ENCODE measurements at places on chromosomes 1 and 21.
A peak's percentile ranks its signal among the peaks of the same experiment; 100 is the strongest.

DNA sequence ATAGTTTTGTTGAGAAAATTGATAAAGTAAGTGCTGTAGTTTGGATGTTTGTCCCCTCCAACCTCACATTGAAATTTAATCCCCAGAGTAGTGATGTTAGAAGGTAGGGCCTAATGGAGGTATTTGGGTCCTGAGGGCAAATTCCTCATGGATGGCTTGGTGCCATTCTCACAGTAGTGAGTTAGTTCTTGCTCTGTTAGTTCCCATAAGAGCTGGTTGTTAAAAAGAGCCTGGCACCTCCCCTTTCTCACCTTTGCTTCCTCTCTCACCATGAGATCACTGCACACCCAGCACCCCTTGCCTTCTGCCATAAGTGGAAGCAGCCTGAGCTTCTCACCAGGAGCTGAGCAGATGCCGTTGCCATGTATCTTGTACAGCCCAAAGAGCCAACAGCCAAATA is 354.8 kb upstream of the NFIA start:
- peak; percentile 76 for DNase-seq

DNA sequence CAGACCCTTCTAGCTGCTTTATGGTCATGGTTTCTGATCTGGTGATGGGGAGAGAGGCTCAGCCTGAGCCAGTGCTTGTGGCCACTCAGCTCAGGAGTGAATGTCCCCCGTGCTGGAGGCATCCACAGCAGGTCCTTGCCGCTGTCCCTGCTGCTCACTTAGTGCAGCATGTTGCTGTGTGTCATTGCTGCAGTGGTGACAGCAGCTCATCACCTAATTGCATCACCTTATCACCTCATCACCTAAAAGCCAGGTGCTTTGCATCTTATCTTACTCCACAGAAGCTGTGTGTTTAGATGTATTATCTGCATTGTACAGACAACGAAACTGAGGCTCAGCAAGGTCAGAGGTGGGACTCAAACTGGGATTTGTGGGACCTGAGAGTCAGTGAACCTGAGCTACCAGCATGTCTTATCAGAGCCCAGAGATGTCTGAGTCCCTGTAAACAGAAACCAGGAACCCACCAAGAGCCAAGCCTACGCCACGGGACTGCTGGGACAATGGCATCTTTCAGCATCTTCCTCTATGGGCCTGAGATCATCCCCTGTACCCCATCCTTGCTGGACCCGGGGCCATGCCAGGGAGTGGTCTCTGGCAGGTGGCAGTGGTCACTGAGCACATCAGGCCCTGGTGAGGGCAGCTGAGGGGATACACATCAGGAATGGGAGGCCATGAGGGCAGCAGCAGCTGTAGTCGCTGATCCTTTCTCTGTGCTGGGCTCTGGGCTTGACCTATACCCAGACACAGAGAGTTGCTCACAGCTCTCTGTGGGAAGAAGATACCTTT is 6.5 kb downstream of the PODN start:
- no peak for DNase-seq

GRCh38 chr1:170140371-170140770 is 5.4 kb upstream of the NTMT2 start:
- DNase-seq: no peak

DNA sequence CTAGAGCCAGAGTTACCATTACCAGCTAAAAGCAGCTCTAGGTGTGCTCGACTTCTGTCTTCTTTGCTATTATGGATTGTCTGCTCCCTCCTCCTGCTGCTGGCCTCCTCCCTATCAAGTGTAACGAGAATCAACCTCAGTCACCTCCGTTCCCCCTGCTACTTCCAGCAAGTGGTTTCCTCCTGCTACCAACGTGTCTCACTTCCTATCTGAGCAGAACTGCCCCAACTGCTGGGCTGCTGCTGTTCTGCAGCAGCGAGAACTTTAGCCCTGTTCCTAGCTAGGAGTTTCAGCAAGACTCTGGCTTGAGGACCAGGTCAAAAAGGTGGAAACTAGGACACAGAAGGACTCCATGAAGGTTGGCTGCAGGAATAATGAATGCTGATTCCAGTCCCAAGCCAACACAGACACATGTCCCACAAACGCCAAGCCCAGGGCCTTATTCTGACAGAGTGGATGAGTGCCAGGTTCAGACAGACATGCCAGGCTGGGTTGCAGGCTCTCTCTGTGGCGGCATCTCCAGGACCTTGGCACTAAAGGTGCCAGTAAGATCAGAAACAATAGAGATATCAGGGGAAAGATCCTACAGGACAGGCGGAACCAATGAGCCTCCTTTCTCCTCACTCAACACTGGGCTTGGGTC is 46.9 kb downstream of the CD34 start:
- no peak for DNase-seq

GRCh38 chr21:42227909-42228708 is 9.2 kb downstream of the ABCG1 start:
- DNase-seq: peak; percentile 66

GRCh38 chr1:205688171-205689080 is 8.1 kb upstream of the SLC45A3 start:
- no peak for DNase-seq

DNA sequence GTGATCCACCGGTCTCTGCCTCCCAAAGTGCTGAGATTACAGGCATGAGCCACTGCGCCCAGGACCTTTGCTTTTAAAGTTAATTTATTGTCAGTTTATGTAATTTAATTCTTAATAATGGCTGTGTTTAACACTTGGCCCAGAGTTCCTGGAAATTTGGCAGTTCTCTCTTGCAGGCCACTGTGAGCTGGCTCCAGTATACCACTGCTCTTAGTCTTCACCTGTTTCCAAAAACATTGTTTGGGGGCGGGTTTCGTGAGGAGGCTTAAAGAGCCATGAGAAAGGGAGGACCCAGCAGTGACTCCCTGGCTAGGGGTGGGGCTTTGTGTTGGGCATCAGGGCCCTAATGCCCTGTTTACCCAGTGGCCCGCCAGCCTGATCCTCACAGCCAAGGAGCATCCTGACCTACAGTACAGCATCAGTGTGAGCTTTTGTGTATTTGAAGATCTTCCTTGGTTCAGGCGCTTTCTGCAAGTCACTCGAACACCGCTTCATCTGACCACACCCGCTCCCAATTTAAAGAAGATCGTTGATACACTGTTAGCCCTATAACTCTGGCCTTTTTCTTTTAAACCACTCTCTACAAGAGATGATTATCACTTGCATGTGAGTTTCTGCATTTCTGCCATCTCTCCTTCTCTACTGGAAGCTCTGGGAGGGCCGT is 12.0 kb upstream of the BGLAP start:
- no peak for DNase-seq

GRCh38 chr1:25567710-25568089 is 24.3 kb downstream of the LDLRAP1 start:
- DNase-seq: no peak

DNA sequence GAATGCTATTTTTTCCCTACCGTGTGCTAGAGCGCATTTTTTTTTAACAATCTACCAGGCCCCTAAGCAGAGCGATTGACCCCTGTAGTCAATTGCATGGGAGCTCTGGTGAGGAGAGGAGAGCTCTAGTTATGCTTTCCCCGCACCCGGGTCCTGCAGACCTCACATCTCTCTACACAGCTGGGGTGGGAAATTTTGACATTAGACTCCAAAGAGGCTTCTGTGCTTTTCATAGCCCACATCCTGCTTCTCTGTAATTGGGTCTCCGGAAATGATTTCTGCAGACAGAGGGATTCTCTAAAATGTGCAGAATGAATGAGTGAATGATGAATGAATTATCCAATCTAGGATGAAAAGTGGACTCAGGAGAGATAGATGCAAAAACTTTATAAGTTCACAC is 41.5 kb upstream of the DUSP10 start:
- DNase-seq: no peak

DNA sequence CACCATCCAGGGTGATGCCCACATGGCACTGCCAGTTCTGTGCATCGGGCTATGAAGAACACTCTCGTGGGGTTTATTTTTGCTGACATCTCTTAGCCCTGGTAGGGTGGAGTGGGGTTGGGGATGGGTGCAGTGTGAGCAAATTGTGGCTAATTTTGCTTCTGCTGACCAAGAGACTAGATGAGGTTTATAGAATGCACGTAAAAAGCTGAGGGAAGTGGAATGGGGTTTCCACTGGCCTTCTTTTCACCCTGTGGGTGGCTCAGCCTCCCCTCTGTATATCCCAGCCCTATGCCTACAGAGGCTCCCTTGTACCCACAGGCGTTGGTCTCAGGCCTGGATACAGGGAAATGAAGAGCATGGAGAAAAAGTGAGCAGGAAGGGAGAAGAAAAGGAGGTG is 44.1 kb upstream of the RAB4A start:
- no peak for DNase-seq

GRCh38 chr21:43702785-43703034 is 16.2 kb upstream of the PDXK start:
- DNase-seq: no peak

- no peak for DNase-seq
Observed at GRCh38 chr1:245375789-245376460, 221.1 kb downstream of the KIF26B start.

DNA sequence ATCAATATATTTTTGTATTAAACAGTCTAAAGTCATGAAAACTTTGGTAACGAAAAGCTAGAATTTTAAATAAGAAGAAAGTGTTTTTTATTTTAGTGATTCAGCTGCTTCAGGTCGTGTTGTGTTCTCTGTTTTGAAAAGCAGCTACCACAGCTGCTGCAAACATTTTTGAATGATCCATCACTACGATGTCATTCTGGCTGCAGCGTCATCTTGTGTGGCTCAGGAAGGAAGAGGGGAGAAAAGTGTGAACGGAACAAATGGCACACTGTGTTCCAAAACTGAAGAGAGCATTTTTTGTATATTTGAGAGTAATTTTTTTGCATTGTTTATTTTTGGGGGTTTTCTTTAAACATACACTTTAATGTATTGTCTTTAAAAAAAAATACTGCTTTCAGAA is 323.0 kb upstream of the ADGRL2 start:
- DNase-seq: no peak

GRCh38 chr21:45993210-45994085 is 11.9 kb downstream of the COL6A1 start:
- DNase-seq: no peak

DNA sequence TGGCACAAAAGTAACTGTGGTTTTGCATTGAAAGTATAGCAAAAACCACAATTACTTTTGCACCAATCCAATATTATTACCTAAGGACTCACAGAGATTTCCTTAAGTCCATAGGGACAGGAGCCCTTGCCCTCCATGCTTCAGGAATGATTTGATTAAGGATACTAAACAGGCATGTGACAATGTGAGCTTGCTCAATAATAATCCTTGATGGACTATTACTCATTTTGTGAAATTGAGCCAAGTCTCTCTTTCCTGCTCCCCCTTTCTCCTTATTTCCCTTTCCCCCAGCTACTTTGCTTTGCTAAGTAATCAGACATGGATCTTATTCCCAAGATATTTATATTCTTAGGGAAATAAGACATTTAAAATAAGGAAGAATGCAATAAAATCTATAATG is 21.6 kb upstream of the RGL1 start:
- no peak for DNase-seq

- DNase-seq: no peak
Observed at GRCh38 chr21:38120984-38121855, 135.6 kb upstream of the KCNJ15 start.

- no peak for DNase-seq
Observed at GRCh38 chr1:203593723-203594122, 32.9 kb upstream of the ATP2B4 start.

DNA sequence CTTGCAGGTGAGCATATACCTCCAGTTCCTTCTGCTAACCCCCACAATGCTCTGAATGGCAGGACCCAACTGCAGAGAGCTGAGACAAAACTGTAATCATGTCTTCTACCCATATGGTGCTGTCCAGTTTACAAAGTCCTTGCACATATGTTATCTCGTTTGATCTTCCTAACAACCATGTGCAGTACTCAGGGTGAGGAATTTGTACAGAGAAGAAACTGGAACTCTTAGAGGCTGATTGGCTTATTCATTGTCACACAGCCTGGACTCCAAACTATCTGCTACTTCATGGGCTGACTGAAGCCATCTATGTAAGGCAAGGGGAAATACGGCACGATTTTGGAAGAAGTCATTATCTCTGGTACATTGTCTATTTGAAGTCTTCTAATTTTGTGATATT is 191.1 kb downstream of the TNR start:
- no peak for DNase-seq

- no peak for DNase-seq
Observed at GRCh38 chr1:216532251-216532798, 109.1 kb upstream of the USH2A start.

DNA sequence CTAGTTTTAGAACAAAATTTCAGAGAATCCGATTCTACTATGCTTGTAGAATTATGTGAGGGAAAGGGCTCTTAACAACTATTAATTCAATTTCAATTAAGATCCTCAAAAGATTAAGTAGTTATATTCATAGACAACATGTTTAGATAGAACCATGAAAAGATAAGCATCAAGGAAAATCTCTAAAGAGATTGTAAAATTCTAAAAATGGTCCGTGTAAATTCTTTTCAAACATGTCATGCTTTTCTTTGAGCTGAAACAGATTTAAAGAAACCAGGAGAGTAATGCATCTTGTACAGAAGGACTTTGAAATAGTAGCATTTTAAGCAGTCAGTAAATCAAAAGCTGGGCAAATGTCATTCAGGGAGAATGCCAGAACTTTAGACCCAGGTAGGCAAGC is 1080.6 kb upstream of the B3GALT2 start:
- DNase-seq: no peak

DNA sequence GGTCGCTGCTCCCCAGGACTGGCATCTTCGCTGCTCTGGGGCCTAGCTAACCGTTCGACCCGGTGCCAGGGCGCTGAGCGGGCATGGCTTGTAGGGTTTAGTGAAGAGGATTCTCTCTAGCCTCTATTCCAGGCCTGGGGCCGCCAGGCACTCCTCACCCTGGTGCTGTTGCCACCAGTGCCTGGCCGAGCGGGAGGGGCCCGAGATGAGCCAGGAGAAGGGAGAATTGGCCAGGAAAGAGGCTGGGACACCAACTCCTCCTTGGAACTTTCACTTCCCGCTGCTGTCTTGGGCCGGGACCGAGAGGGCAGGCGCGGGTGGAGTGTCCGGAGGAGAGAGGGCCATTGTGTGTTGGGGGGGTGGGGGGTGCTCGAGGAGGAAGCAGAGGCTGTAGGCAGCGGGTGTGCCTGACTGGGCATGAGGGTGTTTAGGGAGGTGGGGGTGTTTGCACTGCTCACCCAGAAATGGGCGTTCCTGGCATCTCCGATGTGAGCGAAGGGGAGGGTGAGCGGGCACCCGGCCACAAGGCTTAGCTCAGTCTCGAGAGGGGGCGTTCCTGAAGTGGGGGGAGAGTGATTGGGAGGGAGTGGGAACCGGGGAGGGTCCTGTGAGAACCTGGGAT is 772 bp downstream of the ADAM15 start:
- no peak for DNase-seq

- DNase-seq: no peak
Observed at GRCh38 chr1:93695411-93696005, 13.9 kb upstream of the BCAR3 start.

- no peak for DNase-seq
Observed at GRCh38 chr1:147600119-147601111, 59.1 kb downstream of the BCL9 start.

- DNase-seq: no peak
Observed at GRCh38 chr1:226690460-226690982, 48.6 kb downstream of the ITPKB start.

DNA sequence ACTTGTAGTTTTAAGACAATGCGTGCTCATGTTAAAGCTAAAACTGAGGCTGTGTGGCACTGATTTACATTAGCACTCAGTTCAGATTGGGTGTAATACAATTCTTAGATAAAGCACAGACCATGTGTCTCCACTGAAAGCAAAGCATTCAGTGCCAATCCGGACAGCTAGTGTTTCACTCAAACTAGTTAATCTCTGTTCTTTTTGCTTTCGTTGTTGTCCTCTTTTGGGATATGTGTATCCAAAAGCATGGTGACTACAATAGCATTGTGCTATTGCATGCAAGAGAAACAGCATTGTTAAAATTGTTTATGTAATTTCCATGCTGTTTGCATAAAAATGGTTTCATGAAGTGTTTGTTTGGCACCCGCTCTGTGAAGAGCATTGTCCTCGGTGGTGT is 54.6 kb downstream of the F3 start:
- DNase-seq: no peak

Measured in NT2/D1 (cell line).